Activated T-cell treated with anti-CD3 and anti-CD28 coated beads, Interleukin-2, amount 50 U/mL, for 24 hours (primary cell): ENCODE measurements at places on chromosomes 5 and 9.

DNA sequence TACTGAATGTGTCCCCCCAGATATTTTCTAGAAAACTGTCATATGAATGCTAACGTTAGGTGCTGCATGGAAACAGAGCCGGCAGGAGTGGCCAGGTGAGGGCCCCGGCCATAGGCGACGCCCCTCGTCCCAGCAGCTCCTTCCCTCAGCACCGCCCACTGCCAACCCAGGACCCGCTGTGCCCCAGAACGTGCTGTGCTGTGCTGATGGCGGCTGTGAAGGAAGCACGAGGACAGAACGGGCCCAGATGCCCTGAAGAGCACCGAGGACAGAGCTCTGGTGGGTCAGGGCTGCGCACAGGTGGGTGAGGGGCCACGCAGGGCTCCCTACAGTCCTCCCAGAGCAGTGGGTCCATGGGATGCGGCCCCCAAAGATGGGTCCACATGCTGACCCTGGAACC, 30.3 kb downstream of the LPCAT1 start:
- DNase-seq: no peak

- DNase-seq: no peak
Measured at GRCh38 chr9:137610944-137611343, 5.5 kb downstream of the ARRDC1 start.

DNA sequence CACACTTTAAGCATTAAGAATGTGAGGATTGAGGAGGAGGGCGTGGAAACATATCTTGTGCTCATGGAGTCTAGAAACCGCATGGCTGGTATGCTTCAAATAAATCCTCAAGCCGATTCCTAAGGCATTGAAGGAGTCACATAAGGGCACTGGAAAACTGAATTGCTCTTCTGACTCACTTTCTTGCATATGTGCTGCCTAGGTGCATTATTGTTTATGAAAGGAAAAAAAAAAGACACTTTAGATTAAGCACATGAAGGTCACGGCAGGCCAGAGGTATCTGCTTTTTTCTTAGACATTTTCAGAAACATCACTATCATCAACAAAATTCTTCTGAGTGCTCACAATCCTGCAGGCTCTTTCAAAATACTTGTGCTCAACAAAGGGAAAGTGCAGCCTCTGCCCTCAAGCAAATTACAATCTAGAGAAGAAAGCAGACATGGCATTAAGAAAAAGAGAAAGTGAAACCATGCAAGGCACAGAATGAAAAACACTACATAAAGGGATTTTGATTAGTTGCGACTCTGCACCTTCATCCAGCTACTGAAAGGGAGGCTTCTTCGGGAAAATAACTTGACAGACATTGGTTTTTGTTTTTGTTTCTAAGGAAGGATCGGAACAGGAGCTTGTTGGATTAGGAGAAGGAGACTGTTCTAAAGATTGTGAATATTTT, 2117.6 kb downstream of the MAT2B start:
- DNase-seq: no peak

- DNase-seq: no peak
Measured at GRCh38 chr9:88745276-88746001, 210.5 kb downstream of the NXNL2 start.

DNA sequence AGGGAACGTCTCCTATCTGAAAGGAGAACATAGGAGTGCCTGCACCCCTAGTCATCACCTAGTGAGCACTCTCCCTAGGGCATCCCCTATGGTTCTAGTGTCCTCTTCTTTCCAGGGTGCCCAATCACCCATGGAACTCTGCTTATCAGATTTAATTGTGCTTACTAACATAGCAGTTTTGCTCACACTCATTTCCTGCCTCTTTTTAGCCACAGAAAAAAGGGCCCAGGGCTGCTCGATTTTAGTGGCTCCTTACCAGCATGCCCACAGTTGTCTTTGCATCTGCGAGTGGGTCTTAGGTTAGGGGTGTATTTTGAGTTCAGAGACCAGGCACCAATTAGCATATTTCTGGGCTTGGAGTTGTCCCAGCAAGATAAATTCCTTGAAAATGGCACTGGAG, 1110.2 kb downstream of the TAF11L14 start:
- no peak for DNase-seq

DNA sequence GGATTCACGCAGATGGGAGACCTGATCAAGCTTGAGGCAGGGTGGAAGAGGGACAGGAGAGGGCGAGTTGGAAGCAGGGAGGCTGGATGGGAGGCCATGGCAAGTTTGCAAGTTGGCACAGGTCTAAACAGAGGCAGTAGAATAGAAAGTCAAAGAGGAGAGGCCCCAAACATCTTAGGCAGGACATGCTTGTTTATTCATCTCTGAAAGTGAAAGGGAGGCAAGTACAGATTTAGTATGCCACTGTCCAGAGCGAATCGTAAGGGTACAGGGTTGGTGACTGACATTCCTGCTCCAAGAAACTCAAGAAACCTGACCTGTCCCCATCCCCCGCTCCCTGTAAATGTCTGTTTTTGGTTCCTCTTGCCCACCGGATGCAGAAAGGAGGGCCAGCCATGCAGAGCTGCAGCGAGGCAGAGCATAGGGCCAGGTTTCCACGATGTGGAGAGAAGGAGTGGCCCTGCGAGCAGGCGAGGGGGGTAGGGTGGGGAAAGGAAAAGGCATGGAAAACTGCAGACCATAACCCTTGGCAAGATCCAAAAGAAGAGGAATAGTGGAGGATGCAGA, 96.2 kb upstream of the BOD1 start:
- no peak for DNase-seq

- DNase-seq: no peak
Measured at GRCh38 chr5:132226516-132227234, 978 bp downstream of the P4HA2 start.

DNA sequence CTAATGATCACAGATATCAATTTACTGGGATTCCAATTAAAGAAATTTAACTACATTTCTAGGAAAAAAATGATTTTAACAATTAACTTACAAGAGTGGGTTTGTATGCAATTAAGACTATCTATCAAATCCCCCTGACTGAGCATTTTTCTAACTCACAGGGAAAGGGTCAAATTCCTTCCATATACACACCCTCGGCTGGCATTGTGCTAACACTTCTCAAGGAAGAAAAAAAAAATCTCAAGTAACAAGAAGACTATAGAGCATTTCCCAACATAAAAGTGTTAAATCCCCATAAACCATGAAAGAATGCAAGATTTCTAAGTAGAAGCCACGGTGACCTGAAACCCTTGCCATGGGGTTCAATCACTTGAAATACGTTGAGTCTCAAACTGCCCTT, 368.8 kb downstream of the GLIS3 start:
- DNase-seq: no peak

- no peak for DNase-seq
Measured at GRCh38 chr9:98791608-98792490, 4.5 kb downstream of the ANKS6 start.

DNA sequence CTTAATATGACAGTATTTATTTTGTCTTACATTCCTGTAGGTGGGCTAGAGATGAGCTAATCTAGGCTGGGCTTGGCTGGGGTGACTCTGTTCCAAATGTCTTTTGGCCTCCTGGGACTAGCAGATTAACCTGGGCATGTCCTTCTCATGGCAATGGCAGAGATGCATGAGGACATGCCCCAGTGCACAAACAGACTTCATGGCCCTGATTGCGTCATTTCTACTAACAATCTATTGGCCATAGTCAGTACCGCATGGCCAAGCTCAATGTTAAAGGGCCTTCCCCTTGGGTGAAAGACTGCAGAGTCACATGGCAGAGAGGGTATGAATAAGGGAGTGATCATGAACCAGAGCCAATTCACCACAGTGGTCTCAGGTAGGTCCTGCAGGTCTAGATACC, 313.4 kb downstream of the MSX2 start:
- DNase-seq: no peak

DNA sequence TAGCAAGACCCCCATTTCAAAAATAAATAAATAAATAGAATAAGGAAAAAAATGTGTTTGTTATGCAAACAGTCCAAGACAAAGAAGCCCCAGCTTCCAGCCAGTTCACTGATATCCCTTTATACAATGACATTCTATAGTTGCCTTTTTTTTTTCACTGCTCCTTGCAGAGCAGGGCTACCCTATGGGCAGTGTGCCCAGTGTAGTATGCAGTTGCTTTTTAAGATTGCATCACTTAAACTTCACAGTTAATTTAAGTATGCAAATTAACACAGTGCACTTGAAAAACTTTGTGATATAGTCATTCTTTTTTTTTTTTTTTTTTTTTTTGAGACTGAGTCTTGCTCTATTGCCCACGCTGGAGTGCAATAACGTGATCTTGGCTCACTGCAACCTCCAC, 40.8 kb upstream of the ARRDC3 start:
- DNase-seq: no peak

GRCh38 chr5:99765011-99765410, 770.2 kb upstream of the FAM174A start:
- no peak for DNase-seq
